ENCODE measurements at places on chromosomes 12 and 14.

DNA sequence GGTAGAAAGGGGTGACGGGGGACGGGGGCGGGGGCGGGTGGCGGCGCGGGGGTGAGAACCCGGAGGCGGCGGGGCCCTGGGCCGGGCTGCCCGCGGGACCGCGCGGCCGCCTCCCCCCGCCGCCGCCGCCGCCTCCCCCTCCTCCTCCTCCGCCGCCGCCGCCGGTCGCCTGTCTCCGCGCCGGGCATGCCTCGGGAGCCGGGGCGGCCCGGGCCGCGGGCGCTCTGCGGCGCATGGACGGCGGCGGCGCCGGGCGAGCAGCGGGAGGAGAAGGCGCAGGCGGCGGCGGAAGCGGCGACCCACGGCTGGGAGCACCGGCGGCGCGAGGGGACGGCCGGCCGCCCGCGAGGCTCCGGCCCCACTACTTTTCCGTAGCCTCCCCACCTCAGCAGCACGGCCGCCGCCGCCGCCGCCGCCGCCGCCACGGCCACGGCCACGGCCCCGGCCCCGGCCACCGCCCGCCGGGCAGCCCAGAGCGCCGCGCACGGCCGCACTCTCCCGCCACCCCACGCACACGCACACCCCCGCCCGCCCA lies at the start of gene NPAS3:
NPAS3 (plus strand) TSS at position 161 of the 535 bp plus-strand sequence.
- DNase-seq, result peak; percentile 31

- DNase-seq, result no peak
Observed at GRCh38 chr12:93960521-93960920, 187.9 kb upstream of the PLXNC1 start.

DNA sequence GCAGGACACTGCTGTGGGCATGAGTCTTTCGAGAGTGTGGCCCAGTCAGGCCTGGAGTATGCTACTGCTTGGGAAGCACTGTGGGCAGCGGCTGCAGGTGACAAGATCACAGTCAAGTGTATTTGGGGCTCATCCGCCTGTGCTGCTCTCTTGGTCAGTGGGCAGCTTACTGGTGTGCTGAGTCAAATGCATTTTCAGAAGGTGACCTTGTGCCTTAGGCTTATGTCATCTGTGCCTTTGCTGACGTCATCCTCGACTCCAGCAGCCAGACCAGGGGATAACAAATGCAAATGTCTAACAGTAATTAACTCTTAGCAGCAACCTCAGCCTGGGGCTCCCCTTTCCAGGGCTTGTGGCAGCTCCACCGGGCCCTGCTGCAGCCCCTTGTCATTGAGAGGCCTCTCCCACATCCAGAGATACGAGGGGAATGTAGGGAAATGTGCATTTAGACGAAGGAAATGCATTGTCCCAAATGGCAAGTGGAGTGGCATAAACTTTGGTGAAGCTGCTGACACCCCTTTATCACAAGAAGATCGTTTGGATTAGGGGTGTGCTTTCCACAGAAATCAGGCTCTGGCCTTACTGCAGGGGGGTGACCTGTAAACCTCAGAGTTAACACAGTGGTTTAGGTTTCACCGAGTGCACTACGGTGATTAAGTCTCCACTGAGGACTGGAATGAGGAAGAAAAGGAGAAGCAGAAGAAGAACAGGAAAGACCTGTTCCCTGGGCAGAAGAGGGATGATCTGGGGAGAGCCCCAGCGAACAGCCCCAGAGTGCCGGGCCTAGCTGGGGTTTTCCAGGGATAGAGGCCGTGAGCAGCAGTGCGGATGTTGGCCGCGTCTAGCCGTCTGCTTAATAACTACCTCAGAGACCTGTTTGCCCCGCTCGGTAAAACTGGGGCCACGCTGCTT lies 39.7 kb downstream of the PSMA6 start:
- DNase-seq, result no peak

GRCh38 chr12:92075425-92075914 lies 70.2 kb downstream of the BTG1 start:
- DNase-seq, result no peak

DNA sequence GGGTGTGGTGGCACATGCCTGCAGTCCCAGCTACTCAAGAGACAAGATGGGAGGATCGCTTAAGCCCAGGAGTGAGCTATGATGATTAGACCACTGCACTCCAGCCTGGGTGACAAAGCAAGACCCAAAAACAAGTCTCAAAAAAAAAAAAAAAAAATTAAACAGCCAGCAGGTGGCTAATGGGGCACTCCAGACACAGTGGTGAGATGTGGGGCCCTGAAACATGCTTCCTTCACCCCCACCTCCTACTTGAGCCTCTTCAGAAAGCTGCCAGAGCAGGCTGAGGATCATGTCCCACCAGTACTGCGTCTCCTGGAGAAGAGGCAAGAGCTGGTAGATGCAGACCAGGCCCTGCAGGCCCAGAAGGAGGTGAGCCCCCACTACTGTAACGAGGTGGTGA lies 2.1 kb downstream of the CFAP73 start:
- DNase-seq, result no peak

GRCh38 chr12:19496219-19496878 lies 57.1 kb downstream of the AEBP2 start:
- no peak for DNase-seq

DNA sequence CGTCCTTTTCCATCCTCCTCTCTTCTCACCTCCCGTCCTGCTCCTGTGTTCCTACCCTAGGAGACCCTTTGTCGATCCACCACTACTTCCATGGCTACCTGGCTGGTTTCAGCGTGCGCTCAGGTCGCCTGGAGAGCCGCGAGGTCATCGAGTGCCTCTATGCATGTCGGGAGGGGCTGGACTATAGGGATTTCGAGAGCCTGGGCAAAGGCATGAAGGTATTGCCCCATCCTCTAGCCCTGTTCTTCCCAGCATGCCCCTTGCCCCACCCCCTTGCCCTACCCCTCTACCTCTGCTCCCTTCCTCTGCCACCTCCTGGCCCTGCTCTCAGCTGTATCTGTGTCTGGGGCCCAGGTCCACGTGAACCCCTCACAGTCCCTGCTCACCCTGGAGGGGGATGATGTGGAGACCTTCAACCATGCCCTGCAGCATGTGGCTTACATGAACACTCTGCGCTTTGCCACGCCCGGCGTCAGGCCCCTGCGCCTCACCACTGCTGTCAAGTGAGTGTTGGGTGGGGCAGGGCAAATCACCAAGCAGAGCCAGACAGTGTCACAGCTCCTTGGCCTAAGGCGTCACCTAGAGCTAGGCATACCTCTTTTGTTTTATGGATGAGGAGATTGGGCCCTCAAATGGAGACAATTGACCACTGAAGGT lies 12.8 kb downstream of the CLSTN3 start:
- no peak for DNase-seq

GRCh38 chr12:98939350-98939749 lies 294.3 kb downstream of the APAF1 start:
- DNase-seq, result no peak

- DNase-seq, result no peak
Observed at GRCh38 chr14:90294872-90295271, 36.9 kb downstream of the NRDE2 start.

- DNase-seq, result no peak
Observed at GRCh38 chr14:36510874-36511273, 9.2 kb downstream of the NKX2-1 start.

GRCh38 chr14:92959189-92959531 lies 36.2 kb downstream of the CHGA start:
- peak; percentile 64 for DNase-seq

DNA sequence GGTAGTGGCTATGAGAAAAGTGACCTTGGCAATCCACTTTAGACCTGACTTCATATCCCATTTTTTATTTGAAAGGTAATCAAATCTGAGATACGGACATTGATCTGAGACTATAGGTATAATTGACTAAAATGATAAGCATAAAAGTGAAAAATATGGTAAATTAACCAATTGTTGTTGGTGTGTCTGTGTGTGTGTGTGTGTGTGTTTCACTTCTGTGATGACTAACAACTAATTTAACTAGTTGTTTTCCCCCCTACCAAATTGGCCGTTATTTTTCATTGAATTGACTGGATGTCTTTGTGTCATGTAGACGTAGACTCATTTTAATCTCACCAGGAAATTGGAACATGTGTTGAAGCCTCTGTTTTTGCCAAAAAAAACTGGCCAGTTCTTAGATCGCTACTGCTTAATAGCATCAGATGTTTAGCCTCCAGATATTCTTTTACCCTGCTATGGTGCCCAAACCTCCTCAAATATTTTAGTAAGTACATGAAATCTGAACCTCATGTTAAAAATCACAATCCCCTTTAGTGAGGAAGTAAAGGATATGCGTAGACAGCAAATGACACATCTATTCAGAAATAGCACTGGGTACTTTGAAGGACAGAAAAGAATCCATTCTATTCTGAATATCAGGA lies 395.0 kb downstream of the EGLN3 start:
- no peak for DNase-seq

- DNase-seq, result no peak
Observed at GRCh38 chr12:38102197-38102596, 214.4 kb upstream of the ALG10B start.

DNA sequence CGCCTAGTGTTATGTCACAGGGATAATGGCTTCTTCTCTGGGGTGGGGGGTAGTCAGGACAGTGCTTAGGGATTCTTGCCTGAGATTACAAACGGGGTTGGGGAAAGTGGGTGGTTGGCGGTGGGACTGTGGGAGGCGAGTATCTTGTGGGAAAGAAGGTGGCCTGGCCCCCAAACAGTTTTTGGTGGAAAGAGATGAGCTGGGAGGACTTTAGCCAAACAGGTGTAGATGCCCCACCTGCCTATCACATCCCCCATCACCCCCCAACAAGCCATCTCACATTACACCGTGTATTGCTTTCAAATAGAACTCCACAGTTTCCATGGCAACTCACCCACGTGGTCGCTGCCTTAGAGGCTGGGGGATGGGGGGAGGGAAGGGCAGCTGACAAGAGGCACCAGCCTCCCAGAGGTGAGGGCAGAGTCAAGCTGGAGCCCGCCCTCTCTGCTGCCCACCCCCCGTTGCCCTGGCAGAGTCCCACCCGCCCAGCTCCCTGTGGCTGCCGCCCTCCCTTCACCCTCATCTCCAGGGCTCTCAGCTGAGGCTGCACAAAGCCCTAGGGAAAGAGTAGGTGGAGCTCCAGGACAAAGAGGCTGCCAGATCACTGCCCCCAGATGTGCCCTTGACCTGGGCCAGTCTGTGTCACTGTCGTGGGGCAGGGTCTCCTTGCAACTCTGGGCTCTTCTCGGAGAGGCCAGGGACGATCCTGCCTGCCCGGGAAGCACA lies 98.3 kb downstream of the LRRC74A start:
- DNase-seq, result peak; percentile 75

GRCh38 chr14:87810711-87811110 lies 182.3 kb downstream of the GALC start:
- DNase-seq, result no peak

DNA sequence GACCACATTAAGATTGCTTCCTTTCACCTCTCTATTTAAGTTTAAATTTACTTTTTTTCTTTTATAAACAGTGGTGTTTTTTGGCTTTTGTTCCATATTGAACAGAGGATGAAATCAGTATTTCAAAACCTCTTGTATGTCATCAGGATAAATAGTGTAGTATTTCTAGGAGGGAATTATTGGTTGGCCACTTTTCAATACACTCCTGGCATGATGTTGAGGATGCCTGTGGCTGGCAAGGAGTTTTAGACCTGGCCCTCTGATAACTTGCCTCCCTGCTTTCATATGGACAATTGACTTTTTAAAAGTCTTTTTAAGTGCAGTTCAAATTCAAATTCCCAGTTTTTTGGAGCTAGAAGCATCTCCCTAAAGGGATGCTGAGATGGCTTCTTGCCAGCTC lies 9.8 kb downstream of the TMTC2 start:
- peak; percentile 4 for DNase-seq

GRCh38 chr12:125518074-125518473 lies 452.8 kb downstream of the AACS start:
- no peak for DNase-seq

DNA sequence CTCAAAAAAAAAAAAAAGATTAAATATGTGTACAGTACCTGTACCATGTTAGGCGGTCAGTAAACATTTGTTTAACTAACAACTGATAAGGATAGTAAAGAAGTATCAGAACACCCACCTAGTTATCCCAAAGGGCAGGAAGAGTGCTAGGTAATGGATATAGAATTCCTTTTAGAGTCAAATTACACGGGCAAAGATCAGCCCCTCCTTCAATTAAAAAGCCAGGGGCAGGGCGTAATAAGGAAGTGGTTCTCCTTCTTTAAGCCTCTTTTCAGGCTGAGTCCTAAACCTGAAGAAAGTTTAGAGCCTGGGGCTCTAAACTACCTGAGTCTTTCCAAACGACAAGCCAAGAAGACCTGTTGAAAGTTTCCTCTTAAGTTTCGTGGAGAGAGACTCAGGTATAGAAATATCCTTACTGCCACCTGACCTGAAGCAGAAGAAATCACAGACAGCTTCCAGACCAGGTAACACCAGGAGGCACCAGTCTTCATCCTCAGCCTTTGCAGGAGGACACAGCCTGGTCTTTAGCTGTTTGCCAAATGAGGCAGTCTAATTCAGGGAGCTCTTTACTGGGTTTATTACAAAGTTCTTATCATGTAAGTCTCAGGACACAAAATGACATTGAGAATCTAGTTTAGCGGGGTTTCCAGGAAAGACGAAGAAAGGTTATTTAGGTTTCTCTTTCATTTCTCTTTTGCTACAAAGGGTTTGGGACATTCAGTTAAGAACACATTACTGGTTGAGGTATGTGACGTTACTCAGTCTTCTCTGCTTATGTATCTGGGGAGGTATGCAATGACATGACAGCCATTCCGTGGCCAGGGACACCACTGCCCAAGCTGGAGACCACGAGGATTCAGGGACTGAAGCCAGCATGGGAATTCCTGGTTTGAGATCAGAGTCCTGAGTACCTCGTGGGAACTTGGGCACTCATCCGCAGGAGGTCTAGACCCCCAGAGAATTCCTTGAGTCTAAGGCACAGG lies at the start of gene BCL2L14:
BCL2L14 (plus strand) TSS at position 266 of the 983 bp plus-strand sequence. CDS start 8,367 bp downstream, outside the sequence.
- no peak for DNase-seq

DNA sequence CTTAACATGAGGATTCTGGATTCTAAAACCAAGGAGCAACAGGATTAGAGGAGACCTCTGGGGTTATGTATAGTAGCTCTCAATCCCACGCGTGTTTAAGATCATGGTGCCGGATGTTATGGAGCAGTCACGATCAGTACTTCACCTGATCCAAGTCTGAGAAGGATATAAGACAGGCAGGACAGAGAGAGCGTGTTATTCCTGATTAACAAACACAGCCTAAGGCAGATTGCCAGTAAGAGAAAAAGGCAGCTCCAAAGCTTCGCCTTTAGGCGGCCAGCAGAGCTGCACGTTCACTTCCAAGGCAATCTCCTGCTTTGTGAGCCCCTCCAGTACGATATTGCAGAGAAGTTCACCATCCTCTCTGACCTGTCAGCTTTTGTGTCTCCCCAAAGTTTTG lies 5.5 kb downstream of the SETD3 start:
- no peak for DNase-seq

DNA sequence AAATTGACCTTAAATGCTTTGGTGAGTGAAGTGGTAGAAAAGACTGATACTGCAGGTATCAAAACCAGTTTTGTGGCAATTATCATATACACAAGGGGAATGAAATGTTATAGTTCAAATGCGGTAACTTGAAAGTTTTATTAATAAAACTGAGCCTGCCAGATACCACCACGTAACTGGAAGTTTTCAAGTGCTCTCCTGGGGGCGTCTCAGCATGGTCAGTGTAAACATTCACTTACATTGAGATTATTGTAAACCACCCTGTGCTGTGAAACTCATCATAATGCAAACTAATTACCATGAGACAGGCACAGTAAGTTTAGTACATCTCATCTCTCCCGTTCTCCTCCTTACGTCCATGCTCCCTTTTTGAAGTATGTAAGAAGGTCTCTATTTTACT lies 280.7 kb upstream of the FAR2 start:
- DNase-seq, result no peak
